ENCODE measurements at places on chromosomes 16 and 17.

- DNase-seq, result no peak
Observed at GRCh38 chr16:11155284-11155806, 100.7 kb downstream of the SOCS1 start.

GRCh38 chr16:28549301-28549899 lies 4.3 kb upstream of the SGF29 start:
- DNase-seq, result peak; percentile 41

DNA sequence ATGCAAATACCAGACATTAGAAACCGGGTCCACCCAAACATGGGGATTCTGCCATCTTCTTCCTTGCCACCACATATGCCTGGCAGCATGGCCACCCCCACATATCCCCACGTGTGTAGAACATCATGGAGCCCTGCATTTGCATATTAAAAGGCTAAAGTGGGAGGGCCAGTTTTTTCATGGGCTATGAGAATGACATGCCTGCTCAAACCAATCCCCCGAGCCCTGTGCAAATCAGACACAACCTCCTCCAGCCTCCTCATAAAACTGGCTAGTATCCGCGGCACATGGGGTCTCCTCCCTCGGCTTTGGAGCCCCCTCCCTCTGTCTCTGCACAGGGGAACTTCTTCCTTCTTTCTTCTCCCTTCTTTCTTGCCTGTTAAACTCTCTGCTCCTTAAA lies 174.9 kb upstream of the WSCD1 start:
- no peak for DNase-seq

- DNase-seq, result peak; percentile 25
Observed at GRCh38 chr17:7823581-7824001, 10.4 kb upstream of the KDM6B start.

- no peak for DNase-seq
Observed at GRCh38 chr17:76440751-76441362, 12.1 kb downstream of the UBE2O start.

DNA sequence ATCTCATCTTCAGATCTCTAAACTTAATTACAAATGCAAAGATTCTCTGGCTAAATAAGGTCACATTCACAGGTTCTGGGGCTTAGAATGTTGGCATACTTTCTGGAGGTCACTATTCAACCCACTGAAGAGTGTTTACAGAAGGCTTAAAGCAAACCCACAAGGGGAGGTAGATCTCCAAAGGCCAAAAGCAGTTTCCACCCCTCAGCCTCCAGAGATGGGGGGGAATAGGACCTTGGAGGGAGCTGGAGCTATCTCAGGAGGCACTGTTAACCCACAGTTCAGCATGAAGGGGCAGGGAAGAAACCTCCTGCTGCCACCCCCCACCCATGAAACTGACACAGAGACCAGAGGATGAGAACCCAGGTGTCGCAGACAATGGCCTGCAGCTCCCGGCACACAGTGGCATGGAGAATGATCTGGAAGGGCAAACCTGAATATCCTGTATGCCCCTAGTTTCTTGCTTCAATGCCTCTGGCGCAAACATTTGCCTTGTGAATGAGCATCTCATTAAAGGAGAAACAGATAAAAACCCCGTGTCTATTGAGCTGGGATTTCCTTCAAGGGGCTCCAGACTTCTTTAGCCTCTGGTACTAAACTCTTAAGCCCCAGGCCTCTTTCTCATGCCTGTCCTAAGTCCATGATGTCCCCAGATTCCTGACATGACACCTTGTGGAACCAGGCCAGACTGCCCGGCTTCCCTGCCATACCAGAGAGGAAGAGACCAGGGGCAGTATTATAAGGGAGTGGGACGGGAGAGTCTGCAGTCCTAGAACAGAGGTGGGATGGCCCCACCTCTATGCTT lies 103.1 kb upstream of the CDH5 start:
- DNase-seq, result no peak

GRCh38 chr17:20273741-20274500 lies 193.4 kb downstream of the LGALS9B start:
- no peak for DNase-seq

DNA sequence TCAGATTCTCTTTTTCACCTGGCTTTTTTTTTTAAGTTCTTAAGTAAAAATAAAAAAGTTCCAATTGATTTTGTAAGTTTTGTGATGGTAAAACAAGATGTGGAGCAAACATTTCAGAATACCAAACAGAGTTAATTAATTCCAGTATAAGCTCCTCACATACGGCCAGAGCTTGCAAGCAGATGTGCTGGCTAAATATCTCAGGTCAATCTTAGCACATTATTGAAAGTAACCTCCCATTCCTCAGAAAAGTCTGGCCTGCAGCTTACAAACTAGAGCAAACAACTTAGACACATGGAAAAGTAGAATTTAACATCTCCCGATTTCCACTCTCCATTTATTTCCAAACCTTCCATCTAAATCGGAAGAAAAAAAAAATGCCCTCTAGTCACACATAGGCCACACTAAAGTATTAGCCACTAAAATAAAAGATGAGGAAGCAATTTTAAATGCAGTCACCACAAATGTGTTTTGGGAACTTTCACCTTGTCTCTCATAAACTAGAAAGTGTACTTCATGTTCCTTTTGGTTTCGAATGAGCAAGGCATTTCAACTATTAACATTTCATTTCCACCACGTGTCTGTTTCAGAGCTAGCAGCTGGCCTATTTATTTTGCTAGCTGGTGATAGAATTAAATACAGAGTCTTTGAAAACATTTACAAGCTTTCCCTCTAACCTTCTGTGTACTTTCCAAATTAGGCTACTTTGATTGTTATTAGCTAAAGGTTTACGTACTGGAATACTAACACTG lies 143.3 kb downstream of the STX8 start:
- DNase-seq, result no peak

- no peak for DNase-seq
Observed at GRCh38 chr17:45751466-45751865, 32.7 kb upstream of the CRHR1 start.

DNA sequence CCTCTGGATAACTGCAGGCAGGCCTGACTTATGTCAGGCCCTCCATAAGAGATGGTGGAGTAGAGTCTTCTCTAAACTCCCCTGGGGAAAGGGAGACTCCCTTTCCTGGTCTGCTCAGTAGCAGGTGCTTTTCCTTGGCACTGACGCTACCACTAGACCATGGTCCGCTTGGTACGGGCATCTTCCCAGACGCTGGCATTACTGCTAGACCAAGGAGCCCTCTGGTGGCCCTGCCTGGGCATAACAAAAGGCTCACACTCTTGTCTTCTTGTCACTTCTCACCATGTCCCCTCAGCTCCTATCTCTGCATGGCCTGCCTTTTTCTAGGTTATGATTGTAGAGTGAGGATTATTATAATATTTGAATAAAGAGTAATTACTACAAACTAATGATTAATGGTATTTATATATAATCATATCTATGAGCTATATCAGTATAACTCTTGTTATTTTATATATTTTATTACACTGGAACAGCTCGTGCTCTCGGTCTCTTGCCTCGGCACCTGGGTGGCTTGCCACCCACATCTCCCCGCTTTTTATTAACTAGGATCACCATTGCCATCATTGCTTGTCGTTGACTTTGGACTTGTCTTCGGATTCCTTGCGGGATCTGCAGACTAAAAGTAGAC lies 59.8 kb upstream of the ARL4D start:
- DNase-seq, result peak; percentile 80

DNA sequence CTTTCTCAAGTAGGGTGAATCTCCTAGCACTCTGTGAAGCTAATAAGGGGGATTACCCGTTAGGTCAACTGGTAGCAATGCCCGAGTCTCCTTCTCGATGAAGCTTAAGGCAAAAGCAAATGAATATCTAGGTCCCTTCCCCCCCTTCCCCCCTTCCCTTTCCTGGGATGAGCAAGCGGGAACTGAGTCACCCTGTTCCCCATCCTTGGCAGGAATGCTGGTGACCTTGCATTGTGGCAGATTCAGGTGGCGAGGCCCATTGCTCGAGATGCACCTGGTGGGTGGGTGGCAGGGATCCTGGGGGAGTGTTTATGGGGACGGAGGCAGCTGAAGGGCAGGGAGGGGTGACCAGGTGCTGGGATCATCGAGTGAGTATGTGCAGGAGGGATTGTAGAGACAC lies 7.1 kb downstream of the NXPH3 start:
- DNase-seq, result no peak
